ENCODE measurements at places on chromosomes 4 and X.

GRCh38 chr4:172055498-172055897 lies 242.3 kb downstream of the GALNTL6 start:
- no peak for DNase-seq

DNA sequence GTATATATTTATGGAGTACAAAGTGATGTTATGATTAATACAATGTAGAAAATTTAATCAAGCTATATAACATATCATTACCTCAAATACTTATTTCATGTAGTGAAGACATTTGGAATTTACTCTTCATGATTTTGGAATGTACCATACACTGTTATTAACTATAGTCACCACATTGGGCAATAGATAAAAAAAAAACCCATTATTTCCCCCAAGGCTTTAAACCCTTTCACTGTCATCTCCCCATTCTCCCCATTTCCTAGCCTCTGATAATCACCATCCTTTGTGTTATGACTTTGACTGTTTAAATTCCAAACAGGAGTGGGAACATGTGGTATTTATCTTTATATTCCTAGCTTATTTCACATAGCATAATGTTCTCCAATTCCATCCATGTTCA lies 2189.1 kb upstream of the AGA start:
- no peak for DNase-seq

DNA sequence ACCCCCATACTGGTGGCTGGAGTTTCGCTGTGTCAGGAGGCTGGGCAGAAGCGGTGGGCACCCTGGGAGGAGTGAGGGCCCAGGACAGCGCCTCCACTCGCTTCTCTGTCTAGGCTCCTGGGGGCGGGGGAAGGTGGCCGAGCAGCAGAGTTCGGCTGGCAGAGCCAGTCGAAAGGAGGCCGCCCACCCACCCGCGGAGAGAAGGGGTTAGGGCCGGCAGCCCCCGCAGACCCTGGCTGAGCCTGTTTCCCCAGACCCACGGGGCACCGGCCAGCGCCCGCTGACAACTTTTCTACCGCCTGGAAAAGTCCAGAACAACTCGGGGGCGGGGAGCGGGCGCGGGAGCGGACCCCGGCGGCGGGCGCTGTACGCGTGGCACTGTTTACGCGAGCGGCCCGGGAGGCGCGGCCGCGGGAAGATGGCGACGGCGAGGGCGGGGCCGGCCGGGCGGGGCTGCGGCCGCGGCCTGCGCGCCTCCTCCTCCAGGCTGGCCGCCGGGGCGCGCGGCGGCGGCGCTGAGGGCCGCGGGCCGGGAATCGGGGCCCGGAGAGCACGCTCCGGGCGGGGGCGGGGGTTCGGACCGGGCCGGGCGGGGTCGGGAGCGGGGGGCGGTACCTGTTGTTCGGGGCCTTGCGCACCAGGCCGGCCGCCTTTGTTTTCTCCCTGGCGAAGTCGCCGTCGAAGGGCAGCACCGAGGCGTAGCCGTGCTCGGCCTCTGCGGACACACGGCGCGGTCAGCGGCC lies 628 bp downstream of the MXD4 start:
- no peak for DNase-seq

DNA sequence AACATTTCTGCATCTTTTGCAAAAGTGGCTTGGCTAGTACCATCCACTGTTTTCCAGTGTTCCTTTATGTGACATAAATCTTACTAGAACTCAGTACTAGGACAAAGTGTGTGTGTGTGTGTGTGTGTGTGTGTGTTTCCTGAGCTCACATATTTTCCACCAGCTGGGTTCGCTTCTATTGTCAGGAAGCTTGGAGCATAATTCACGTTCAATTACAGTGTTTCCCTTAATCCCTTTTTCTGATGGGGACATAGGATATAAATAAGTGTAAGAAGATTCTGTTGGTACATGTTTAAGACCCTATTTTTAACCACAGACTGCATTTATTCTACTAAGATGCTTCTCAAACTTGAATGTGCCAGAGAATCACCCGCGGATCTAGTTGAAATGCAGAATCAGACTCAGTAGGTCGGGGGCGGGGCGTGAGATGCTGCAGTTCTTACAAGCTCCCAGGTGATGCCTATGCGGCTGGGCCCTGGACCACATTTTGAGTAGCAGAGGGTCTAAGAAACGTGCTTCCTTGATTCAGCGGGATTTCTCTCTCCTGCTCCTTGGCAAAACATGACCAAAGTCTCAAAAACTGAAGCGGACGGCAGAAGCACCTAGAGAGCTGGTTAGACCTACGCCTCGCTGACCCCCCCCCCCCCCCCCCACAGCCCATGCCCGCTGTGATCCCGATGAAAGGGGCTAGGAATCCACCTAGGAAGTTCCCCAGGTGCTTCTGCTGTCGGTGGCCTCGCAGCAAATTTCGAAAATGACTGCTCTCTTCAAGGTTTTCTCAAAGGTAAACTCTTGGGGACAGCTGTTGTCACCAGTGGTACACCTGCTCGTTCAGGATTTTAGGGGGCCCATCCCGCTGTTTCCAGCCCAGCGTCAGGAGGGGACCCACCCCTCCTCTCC lies 797 bp downstream of the CD99L2 start:
- DNase-seq: peak; percentile 10

GRCh38 chrX:119870626-119871131 lies 854 bp downstream of the RNF113A start:
- peak; percentile 3 for DNase-seq

DNA sequence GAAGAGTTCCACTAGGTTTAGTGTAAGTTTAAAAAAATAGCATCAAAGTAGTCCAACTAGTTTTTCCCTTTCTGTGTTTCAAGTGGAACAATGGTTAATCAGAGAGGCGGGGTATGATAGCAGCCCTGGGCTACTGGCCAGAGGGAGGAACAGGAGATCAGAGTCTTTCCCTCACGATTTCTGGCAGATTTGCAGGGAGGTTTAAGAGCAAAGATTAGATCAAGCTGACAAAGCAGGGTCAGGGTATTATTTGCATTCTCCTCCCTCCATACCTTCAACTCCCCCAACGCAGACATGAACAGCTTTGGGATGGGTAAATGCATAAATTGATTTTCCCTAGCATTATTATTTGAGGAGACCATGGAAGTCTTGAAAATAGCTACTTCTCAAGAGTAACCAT lies 277.6 kb upstream of the DIAPH2 start:
- DNase-seq: no peak

DNA sequence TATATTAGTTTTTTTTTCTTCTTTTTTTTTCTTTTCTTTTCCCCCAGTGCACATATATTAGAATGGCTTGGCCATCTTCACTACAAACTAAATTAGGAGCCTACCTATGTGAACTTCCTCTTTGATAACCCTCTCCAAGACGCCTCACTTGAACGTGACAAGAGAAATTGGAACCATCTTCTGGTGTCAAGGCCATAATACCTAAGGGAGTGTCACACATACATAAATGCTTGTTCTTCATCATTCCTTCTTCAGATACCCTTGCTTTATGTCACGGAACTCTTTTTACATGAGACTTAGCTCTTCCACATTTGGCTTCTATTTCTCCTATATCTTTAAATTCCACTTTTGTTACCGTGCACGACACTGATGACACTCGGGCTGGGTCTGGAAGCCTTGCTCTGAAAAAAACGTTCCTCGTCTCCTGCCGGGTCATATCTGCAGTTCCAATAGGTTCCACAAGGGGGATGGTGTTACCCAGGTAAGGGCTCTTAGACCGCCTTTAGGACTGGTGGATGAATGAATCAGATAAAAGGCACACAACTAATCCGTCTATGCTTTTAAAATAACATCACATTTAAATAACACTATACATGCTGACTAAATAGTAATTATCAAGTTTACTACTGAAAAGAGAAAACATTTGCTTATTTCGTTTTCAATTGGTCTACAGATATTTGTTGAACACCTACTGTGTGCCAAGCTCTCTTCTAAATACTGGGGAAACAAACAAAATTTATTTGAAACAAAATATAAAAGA lies 19.9 kb downstream of the DGAT2L6 start:
- DNase-seq: peak; percentile 53

- DNase-seq: peak; percentile 7
Observed at GRCh38 chrX:70289168-70289792, 447 bp downstream of the PDZD11 start.

DNA sequence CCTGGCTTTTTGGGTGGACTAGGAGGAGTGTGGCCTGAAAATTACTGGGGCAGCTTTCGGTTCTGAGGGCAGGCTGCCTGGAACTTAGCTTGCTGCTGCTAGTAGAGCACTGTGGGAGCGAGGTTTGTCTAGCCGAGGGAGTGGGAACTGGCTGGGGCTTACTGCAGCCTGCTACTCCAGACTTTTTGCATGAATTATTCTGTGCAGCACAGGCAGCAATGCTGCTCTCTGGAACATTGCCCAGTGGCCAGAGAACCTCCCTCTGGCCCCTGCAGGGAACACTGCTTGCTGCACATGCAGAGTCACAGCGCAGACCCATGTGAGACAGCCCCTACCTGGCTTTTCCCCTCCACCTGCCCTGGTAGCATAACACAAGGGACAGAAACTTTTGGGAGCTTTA lies 263.9 kb upstream of the SLITRK2 start:
- DNase-seq: no peak

- DNase-seq: no peak
Observed at GRCh38 chr4:140255467-140255866, 101.5 kb upstream of the MAML3 start.

DNA sequence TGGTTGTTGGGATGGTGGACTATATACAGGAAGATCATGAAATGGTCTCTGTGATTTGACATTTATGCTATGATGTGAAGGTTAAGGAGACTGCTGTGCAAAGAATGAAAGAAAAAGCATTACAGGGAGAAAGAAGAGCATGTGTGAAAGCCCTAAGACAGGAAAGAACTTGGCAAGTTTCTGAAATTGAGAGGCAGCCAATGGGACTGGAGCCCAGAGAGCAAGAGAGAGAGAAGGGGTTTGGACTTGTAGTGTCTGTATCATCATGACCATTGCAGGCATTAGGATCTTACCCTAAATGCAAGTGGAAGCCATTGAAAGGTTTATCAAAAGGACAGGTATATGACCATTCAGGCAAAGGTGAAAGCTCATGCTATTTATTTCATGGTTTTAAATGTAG lies 147.1 kb downstream of the NAA11 start:
- DNase-seq: no peak

DNA sequence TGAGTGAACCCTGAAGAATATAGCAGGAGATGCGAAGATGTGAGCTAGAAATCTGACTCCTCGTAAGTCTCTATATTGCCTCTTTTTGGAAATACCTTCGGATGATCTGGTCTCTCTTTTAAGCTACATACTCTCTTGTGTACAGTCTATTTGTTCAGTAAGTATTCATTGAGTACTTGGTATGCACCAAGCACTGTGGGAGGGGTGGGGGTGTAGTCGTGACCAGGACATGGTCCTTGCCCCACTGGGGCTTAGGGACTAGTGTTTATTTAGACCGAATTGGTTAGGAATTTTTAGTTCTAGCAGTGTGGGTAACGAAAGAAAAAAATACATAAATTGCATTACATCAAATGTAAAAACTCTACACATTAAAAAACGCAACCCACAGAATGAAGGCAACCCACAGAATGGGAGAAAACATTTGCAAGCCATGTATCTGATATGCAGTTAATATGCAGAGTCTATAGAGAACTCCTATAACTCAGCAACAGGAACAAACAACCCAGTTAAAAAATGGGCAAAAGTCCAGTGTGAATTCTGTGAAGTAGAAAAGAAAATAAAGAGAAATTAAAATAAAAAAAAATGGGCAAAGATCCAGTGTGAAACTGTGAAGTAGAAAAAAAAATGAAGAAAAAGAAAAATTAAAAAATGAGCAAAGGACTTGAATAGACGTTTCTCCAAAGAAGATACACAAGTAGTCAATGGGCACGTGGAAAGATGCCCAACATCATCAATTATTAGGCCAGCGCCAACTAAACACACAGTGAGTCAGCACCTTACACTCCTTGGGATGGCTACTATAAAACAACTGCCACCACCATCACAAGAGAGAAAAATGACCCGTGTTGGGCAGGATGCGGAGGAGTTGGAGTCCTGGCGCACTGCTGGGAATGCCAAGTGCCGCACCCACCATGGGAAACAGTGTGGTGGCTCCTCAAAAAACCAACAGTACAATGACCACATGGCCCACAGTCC lies 43.8 kb downstream of the RGS12 start:
- no peak for DNase-seq

DNA sequence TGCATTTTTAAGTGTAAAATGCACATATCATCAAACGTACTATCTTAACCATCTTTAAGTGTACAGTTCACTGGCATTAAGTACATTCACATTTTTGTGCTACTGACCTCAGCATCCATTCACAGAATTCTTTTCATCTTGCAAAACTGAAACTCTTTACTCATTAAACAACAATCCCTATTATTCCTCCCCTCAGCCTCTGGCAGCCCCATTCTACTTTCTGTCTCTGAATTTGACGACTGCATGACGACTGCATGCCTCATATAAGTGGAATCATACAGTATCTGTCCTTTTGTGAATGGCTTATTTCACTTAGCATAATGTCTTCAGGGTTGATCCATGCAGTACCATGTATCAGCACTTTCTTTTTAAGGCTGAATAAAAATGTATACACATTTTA lies 38.7 kb downstream of the CNKSR2 start:
- peak; percentile 0 for DNase-seq

GRCh38 chr4:2626231-2626630 lies 89.8 kb downstream of the FAM193A start:
- no peak for DNase-seq

GRCh38 chr4:137427411-137427810 lies 104.9 kb downstream of the PCDH18 start:
- no peak for DNase-seq

GRCh38 chr4:107693132-107693531 lies 26.9 kb downstream of the PAPSS1 start:
- no peak for DNase-seq

Measured in HT1080 (cell line).